ENCODE measurements at places on chromosomes 3 and 15. TPM values are rescaled to one million over a fixed set of nuclear protein-coding genes. Genes with fewer than 3 reads are reported as not detected.

GRCh38 chr3:171064461-171064860, 37.9 kb upstream of the SLC2A2 start:
- DNase-seq = no peak

DNA sequence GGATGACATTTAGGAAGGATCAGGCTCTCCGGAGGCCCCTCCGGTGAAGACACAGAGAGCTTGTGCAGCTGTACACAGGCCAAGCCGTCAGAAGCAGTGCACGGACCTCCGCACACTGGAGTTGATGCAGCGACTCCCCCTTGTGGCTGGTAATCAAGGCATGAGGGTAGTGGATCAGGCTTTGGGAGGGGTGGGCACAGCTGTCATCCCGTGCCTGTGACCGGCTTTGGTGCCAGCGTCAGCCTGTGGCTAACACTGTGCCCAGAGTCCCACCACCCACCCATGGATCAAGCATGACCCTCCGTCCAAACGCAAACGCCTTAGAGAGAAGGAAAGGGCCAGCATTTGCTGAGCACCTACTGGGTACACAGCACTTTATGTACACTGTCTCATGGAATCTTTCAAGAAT, 8.2 kb upstream of the GRIP2 start:
- DNase-seq = peak; percentile 75

DNA sequence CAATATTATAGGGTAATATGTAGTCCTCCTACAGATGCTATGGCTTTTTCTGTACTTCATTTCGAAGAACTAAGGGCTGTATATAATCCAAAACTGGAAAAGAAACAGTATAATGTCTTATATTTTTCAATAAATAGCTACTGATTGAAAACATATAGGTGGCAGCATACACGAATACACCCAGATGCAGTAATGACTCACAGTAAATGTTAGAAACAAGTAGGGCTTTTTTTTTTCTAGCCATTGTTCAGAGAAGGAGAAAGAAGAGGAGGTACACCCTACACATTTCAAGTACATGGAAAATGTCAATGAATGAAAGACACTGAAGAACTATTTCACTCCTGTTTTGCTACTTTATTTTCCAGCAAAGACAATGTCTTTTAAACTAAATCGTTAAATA, 9.4 kb downstream of the DAZL start:
- no peak for DNase-seq

DNA sequence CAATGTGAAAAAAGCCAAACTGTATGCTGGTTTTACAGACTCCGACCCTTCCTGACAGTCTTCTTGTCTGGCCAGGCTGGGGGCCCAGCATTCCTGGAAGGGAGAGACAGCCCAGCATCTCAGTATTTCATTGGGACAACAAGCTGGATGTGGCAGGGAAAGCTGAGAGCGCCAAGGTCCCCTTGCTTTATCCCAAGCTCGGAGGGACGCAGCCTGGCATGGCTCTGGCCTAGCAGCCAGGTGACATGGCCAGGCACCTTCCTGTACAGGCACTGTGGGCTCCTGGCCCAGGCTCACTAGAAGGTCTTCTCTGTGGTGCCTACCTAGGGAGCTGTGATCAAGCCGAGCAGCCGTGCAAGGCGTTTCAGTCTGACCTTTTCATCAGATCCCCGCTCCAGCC, 33.0 kb downstream of the UMPS start:
- DNase-seq = no peak

DNA sequence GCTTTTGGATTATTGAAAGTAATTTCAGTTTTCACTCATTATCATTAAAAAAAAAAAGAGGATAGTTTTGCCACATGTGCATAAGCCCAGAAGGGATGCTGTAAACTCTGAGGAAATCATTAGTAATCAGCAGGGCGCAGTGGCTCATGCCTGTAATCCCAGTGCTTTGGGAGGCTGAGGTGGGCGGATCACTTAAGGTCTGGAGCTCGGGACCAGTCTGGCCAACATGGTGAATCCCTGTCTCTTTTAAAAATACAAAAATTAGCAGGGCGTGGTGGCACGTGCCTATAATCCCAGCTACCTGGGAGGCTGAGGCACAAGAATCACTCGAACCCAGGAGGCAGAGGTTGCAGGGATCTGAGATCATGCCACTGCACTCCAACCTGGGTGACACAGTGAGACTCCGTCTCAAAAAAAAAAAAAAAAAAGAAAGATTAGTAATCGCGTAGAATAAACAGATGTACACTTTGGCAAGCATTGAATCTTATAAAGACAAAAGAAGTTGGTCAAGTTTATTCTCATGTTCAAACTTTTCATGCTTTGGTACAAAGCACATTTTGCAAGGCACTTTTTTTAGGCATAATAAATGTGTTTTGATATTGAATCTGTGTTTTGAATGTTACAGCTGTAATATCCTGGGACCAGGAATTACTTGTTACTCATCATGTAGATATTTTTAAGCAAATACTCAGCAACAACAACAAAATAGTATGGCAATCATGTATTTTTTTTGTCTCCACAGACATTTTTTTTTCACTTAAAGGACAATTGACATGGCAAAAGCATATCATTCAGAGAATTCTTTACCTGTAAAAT, 93.2 kb upstream of the AGTR1 start:
- DNase-seq = no peak

DNA sequence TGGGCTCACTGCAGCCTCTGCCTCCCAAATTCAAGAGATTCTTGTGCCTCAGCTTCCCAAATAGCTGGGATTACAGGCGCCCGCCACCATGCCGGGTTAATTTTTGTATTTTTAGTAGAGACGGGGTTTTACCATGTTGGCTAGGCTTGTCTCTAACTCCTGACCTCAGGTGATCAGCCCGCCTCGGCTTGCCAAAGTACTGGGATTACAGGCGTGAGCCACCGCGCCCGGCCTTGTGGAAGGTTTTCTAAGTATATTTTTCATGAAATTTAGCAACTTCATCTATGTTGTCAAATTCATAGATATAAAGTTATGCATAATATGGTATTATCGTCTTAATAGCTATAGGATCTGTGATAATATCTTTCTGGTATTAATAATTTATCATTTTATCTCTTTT, 275.6 kb upstream of the GRM7 start:
- DNase-seq = no peak

GRCh38 chr15:75590239-75590638, 11.1 kb upstream of the PTPN9 start:
- DNase-seq = no peak

- DNase-seq = no peak
These were observed 16.7 kb downstream of the ADAM10 start for GRCh38 chr15:58732625-58733363.

DNA sequence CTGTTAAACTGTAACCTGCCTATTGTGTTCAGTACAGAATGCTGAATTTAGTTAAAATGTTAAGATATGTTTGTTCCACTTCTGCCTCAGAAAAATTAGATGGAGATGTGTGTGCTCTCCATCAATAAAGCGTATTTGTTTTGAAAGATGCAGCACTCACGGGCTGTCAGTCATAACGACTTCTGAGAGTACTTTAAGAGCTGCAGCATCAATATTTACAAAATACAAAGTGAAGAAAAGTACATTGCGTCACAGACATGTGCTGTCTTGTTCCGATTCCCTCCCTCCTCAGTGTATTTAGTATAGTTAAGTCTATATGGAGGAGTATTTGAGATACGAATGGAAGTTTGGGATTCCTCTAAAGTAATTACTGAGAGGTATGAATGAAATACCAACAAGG, 166.6 kb downstream of the BBX start:
- DNase-seq = no peak

GRCh38 chr3:27119639-27120038, 249.5 kb downstream of the NEK10 start:
- no peak for DNase-seq

DNA sequence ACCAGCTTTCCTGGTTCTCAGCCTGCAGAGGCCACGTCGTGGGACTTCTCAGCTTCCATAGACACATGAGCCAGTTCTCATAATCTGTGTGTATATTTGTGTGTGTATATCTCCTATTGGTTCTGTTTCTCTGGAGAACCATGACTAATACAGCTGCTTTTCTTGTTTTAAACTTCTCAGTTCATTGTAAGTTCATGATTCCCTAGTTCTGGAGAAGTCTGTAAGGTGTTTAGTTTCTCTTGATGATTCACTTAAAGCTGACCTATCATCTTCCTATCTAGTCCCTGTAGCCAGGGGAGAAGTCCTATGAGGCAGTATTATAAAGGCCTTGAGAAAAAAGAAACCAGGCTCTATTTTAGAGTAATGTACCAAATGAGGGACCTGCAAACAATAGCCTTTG, 147.7 kb downstream of the RYR3 start:
- no peak for DNase-seq

- peak; percentile 40 for DNase-seq
These were observed 32.4 kb upstream of the CDV3 start for GRCh38 chr3:133540896-133541674.

GRCh38 chr3:23865595-23866396, 51.0 kb downstream of the NKIRAS1 start:
- no peak for DNase-seq

DNA sequence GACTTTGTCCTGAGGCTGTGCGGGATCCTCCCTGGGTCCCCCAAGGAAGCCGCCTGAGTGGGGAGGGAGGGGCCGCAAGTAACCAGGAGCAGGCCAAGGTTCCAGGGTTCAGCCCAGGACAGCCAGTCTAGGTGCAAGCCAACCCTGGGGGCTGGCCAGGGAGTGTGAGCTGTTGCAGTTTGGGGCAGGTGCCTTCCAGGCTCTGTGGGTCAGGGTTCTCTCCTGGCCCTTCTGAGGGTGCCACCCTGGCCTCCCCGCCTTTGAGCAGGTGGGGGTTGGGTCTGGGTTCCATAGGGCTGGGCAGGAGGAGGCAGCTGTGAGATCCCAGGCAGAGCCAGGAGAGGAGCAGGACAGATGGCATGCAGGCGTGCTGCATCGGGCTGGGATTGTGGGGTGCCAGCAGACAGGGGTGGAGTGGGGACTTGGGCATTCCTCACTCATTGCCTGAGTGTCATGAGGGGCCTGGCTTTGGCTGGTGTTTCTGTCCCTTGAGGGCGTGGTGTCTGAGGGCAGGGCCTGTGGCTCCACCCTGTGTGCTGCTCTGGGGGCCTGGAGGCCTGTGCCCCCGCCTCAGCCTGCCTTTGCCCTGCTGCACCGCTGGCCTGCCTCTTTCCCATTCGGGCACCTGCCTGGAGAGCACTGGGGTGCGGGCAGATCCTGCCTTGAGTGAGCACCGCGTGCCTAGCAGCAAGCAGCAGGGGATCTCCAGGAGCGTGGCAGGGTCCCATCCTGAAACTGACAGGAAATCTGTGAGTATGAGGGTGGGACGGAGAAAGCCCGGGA, 18.4 kb downstream of the KLF13 start:
- no peak for DNase-seq

- no peak for DNase-seq
These were observed 75.7 kb downstream of the EFL1 start for GRCh38 chr15:82186719-82187406.

GRCh38 chr3:175511219-175511785, 652.2 kb downstream of the NAALADL2 start:
- no peak for DNase-seq

GRCh38 chr3:47961036-47961435, 55.2 kb downstream of the MAP4 start:
- DNase-seq = no peak

DNA sequence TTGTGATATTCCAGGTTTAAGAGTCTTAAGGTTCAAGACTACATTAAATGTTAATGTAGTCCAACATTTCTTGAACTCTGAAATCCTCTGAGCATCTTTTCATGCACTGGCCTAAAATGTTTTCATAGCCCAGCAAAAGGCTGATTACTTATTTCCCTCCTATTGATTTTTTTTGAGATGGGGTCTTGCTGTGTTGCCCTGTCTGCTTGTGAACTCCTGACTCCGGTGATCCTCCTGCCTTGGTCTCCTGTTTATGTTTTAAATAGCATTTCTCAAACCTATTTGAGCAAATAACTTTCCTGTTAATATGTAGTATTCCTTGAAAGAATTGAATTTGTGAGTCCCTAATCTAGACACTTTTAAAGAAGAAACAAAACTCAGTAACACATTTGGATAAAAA, 133.5 kb downstream of the IGF1R start:
- DNase-seq = no peak

DNA sequence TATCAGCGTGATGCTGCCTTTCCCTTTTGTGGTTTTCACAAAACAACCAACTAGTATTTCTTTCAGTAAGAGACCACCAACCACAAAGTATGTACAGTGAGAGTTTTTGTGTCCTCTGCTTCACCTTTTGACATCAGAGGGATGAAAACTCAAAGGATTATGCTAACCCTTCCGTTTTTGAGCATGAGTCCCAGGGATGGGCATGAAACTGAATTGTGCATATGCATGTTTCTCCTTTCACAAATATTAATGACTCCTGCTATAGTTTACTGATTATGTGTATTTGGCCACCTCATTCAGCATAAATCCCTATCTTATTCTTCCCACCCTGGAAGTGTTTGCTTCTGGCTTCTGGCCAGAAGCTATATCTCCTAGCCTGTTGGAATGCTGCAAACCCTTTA, 59.2 kb downstream of the RSRC1 start:
- DNase-seq = no peak

- no peak for DNase-seq
These were observed 1.2 kb upstream of the C3orf70 start for GRCh38 chr3:185153861-185154629.

DNA sequence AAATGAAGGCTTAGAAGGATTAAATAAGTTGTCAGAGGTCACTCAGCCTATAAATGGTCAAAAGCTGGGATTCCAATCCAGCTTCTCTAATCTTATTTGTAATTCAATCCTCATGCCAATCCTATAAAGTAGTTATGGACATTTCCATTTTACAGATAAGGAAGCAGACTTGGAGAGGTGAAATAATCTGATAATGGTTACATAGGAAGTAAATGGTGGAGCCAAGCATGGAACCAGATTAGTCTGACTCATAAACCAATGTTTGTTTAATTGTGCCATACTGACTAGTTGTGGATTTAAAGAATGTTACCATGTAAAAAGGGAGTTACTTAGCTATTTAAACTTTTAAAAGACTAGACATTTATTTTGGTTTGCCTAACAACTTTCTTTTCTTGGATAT, 59.7 kb downstream of the KCNAB1 start:
- no peak for DNase-seq

- no peak for DNase-seq
These were observed 144.6 kb downstream of the DUT start for GRCh38 chr15:48475600-48476395.

GOLGA8K gene
- total RNA-seq = 0.66 TPM

BSN gene
- 0.81 TPM for total RNA-seq

FHIT gene
- 38.6 TPM for total RNA-seq

TCF12 gene
- 112 TPM for total RNA-seq

ALDH1L1 gene
- 9.0 TPM for total RNA-seq

ADGRG7 gene
- 2.0 TPM for total RNA-seq

CCDC54 gene
- not detected for total RNA-seq

CCR3 gene
- not detected for total RNA-seq

GOLGA8J gene
- total RNA-seq = not detected

MAP1A gene
- 22.5 TPM for total RNA-seq

FXR1 gene
- 117 TPM for total RNA-seq

TSEN2 gene
- total RNA-seq = 13.6 TPM
